ENCODE measurements at places on chromosomes 6 and 20.

DNA sequence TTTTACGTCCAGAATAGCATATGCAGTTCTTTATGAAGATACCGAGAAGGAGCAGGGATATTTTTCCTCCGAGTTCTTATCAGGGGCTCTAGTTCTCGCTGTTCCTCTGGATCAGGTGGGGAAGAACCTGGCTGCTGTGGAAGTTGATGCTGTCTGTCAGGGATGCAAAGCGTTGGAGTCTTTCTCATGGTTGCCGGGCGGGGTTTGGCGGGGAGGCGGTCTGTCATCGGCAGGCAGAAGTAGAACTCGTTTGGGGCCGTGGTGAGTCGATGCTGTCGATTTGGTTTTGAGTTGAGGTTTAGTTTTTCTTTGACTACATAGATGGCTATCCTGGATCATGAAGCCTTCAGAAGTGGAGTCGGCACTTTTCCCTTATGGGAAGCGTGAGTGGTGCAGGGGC, 691.2 kb downstream of the QKI start:
- no peak for DNase-seq

- no peak for DNase-seq
Measured at GRCh38 chr20:44001667-44002596, 87.3 kb downstream of the TOX2 start.

DNA sequence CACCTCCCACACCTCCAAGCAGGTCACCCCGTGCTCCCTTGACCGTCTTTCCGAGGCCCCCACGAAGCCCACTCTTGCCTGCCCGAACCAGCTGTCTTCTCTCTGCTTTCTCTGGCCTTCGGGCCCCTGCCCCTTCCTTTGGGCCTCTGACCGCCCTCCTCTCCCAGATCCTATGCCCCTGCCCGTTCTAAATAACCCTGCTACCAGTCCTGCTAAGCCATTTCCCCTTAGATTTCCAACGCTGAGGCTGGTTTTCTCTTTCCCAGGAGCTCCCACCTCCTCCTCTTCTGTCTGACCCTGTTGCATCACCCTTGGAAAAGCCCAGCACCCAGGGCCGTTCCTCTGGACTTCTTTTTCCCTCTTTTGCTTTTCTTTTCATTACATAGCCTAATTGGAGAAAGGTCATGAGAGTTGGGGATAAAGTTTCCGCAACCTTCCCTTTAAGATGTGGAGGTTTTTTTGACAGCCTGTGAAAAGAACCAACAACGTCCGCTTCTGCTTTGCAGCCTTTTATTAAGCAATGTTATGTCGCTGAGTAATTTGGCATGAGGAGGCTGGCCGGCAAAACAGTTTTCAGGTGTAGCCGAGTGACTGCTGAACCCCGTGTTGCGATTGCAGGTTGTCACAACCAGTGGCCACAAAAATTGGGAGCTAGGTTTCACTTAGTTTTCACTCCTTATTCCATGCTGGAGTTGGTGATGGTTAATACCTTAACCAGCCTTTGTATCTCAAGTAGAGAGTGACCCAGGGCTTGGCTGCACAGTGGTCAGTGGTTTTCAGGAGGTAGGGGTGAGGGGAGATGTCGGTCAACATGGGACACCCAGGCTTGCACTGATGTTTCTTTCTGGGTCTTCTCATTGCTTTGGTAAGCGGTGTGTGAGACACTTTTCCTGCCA, 970 bp downstream of the BLTP3A start:
- DNase-seq, result peak; percentile 35

- DNase-seq, result peak; percentile 85
Measured at GRCh38 chr6:90274451-90275030, 22.1 kb downstream of the BACH2 start.

DNA sequence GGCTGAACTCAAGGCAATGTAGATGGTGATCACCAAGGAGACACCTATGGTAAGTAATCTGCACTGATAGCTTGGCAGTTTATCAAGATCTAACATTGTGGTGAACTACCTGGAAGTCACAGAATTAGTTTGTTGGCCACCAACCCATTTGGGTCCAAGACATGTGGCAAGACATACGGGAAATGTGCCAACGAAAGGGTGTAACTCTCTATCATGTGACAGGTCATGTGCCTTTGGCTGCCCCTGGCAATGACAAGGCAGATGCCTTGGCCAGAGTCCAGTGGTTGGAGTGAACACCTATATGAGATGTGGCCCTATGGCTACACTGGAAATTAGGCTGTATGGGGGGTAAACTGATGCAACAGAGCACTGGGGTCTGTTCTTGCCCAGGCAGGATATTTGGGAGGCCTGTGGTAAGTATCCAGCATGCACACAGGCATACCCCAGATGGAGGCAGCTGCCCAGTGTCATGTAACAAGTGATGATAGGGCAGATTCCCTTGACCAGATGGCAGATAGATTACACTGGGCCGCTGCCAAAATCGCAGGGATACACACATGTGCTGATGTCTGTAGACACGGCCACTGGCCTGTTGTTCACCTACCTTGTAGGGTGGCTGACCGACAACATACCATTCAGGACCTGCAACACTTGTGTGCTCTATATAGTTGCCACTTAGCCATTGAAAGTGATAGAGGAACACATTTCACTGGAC, 35.5 kb upstream of the HSF2 start:
- DNase-seq, result no peak

DNA sequence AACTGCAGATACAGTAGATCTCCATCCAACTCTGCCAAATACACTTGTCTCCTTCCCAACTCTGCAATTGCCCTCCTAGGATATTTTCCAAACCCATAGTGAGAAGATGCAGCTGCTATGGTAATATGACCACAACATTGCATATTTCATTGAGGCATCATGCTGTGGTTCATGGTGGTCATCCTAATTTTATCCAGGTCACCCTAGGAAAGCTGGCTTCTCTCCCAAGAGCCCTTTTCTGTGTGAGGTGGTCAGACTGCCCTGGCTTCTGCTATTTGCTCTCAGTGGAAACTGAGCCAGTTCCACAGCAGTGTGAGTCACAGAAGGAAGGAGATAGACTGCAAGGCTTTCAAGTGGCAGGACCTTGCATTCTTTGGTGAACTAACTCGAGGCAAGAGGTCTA, 5.5 kb downstream of the OGFRL1 start:
- DNase-seq, result no peak

GRCh38 chr6:5205035-5205507, 55.7 kb downstream of the LYRM4 start:
- no peak for DNase-seq

All from activated T-cell treated with anti-CD3 and anti-CD28 coated beads, Interleukin-2, amount 50 U/mL, for 24 hours (primary cell).